Thymus (tissue), 14 donors: ENCODE measurements at places on chromosomes 13 and 19. TPM values are rescaled to one million over a fixed set of nuclear protein-coding genes. Genes with fewer than 3 reads are reported as not detected.

The GRIN3B gene
- under 0.01 TPM for total RNA-seq

The ONECUT3 gene
- under 0.01 TPM for total RNA-seq

The OR4F17 gene
- total RNA-seq: not detected

The MEIOSIN gene
- not detected for total RNA-seq

The ZNF763 gene
- total RNA-seq: 4.4 TPM

The TNNT1 gene
- 4.3 TPM for total RNA-seq

The ZNF540 gene
- 2.5 TPM for total RNA-seq

The CLEC4M gene
- total RNA-seq: 0.19 TPM

The CATSPERD gene
- 0.05 TPM for total RNA-seq

The CLEC17A gene
- total RNA-seq: 1.2 TPM

The LYPD5 gene
- total RNA-seq: 1.7 TPM

The UBL3 gene
- total RNA-seq: 10.2 TPM
